Trophoblast cell (in vitro differentiated cells and primary cell): ENCODE measurements at places on chromosomes 3 and 15.

- DNase-seq = no peak
These were observed 46.8 kb downstream of the MYO5A start for GRCh38 chr15:52481915-52482314.

GRCh38 chr15:79366691-79367090, 55.8 kb downstream of the TMED3 start:
- DNase-seq = no peak

DNA sequence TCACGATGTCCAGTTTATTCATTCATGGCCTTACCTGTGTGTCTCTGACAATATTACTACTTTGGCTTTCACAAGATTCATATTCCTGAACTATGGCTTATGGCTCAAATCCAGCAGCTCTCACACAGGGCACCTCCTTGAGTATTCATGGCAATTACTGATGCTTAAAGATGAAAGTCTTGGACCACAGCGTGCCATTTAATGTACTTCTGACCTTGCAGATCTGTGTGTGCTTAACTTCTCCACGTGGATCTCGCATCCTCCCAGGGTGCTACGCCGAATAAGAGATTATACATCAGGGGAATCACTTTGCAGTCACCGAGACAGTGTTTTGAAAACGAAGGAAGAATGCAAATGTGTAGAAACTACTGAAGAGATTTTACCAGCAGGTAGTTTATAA, 147.5 kb downstream of the TNIK start:
- DNase-seq = no peak

- no peak for DNase-seq
These were observed 38.7 kb upstream of the FAH start for GRCh38 chr15:80114114-80114513.

DNA sequence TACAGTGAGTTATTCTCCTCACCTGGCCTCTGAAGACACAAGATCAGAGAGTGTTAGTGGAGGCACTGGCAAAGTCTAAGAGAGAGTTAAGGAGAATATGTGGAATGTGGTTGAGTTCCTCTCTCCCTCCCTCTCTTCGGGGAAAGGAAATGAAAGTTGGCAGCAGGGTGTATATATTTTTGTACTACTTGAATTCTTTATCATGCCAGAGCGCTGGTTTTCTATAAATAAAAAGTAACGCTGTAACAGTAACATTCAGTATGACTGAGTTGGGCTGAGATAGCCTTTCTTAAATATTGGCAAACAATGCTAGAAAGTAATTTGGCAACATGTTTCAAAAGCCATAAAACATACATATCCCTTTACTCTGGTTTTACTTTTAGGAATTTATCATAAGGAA, 77.5 kb upstream of the TNFAIP8L3 start:
- DNase-seq = no peak

DNA sequence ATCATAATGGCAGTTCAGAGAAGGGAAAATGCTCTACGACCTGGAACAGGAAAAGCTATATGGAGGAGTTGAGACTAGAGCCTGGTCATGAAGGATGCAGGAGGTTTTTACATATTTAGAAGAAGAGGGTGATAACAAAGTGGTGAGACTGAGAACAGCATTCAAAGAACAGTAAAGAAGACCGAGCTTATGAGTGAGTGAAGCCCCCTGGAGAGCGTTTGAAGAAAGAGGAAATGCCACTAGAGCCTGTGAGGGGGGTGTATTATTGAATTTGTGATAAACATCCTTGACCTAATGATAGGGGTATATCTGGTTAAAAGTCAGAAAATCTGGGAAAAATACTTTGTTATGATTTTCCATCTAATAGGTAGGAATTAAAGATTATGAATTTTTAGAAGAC, 4.2 kb downstream of the PARP9 start:
- no peak for DNase-seq

DNA sequence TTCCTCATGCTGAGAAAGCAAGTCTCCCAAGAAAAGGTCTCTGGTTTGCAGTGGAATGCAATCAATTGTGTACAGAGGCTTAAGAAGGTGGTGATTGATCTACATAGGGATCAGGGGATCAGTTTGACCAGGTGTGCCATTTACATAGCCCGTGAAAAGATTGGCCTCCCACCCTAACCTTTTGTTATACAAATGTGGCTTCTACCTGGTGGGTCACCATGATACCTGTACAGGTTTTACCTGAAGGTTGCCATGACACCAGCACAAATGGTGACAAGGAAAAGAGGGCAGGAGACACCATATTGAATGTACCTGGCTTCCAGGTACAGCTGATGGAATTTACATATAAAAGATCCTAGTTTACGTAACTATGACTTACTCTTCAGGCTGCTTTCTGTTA, 25.5 kb upstream of the TEX55 start:
- DNase-seq = no peak

DNA sequence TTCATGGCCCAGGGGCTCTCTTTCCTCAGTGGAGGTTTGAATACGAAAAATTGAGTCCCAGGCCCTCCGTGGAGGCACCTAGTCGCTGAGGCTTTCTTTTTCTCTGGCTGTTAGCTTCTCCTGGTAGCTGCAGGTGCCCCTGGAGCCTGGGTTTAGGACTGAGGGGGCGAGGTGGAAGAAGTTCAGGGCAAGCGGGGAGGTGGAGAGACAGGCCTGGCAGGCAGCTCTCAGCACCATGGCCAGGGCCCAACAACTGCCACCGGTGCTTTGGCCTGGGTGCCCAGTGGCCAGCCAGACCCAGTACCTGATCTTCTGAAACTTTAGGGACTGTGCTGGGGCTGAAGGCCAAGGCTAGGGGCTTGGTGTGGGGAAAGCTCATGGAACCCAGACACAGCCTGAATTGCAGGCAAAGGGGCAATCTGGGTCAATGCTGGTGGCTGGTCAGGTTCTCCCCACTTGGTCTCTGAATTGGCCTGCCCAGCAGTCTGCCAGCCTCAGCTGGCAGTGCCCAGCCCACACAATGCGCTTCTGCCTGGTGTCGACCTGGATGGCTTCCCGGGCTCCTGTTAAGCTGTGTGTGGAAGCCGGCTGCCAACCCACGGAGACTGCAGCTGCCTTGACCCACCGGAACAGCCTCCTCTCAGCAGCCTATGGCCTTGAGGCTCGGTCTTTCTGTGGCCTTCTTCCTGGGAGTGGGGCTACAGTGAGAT, 30.3 kb upstream of the POLG start:
- no peak for DNase-seq

- DNase-seq = peak; percentile 74
These were observed 36.9 kb downstream of the DNASE1L3 start for GRCh38 chr3:58173669-58174398.
